EL (cell line): ENCODE measurements at places on chromosomes 1 and 21.

GRCh38 chr1:236072001-236072400 is 7.1 kb upstream of the NID1 start:
- DNase-seq = no peak

DNA sequence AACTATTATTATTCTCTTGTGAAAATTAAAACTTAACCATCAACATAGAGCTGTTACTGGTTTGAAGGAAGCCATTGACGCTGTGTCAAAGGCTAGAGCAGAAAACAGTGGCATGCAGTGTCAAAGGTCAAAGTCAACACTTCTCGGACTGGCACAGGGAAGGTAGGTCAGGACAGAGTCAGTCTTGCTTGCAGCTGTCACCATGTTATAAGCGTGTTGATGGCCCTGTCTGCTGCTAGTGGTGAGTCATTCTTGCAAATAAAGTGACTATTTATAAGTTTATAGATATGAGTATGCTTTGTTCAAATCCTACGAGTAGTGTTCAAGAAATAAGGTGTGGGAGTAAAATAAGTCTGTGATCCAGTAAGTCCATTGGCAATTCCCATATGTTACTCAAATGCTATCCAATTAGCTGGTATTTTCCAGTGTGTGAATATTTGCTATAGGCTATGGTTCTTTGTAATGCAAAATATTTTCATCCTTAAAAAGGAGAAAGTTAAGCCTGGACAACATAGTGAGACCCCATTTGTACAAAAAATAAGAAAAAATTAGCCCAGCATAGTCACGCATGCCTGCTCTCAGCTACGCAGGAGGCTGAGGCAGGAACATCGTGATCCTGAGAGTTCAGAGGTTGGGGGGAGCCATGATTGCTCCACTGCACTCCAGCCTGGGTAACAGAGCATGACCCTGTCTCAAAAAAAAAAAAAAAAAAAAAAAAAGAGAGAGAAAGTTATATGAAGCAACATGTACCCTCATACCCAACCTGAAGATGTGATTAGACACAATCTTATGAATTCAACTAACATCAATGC is 26.3 kb upstream of the TINAGL1 start:
- DNase-seq = no peak

DNA sequence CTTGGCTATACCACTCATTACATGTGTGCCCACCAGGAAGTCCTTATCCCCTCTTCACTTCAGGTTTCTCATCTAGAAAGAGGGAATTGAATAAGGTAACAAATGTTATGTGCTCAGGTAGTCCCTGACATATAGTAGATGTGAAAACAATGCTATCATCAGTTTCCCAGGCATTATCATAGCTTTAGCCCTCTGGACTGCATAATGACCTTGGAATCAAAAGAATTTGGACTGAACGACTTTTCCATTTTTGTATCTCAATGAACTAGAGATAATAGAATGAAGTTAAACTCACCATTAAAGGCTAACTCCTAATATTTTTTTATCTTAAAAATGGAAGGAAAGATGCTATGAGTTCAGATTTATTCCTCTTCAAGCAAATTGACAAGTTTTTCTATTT is 304.1 kb upstream of the USP24 start:
- no peak for DNase-seq

DNA sequence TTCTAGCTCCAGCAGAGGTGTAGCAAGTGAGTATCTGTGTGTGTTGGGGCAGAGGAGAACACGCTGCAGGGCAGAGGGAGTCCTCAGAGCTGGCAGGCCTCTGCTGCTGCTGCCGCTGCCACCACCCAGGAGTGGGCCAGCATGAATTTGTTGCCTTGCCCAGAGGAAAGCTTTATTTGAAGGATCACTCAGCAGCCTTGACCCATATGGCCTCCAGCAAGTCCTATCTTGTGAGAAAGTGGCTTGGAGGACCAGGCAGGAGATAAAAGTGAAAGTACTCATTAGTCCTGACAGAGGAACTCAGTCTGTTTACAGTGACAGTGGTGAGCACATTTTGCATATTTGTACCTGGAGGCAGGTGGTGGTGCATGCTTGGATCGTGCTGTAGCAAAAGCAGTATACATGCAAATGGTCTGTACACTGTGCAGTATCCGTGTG is 3.1 kb downstream of the TRAF5 start:
- DNase-seq = no peak
